Stimulated activated naive CD8-positive, alpha-beta T cell treated with anti-CD3 and anti-CD28 coated beads, Interleukin-15, Interleukin-2, amounts not matched to agents 100 U/mL and 50 U/mL, for 24 hours (primary cell): ENCODE measurements at places on chromosomes 1 and 21.

GRCh38 chr21:28832013-28832714, 160.5 kb downstream of the LTN1 start:
- no peak for DNase-seq

GRCh38 chr1:157770442-157771043, 6.4 kb downstream of the FCRL2 start:
- no peak for DNase-seq

DNA sequence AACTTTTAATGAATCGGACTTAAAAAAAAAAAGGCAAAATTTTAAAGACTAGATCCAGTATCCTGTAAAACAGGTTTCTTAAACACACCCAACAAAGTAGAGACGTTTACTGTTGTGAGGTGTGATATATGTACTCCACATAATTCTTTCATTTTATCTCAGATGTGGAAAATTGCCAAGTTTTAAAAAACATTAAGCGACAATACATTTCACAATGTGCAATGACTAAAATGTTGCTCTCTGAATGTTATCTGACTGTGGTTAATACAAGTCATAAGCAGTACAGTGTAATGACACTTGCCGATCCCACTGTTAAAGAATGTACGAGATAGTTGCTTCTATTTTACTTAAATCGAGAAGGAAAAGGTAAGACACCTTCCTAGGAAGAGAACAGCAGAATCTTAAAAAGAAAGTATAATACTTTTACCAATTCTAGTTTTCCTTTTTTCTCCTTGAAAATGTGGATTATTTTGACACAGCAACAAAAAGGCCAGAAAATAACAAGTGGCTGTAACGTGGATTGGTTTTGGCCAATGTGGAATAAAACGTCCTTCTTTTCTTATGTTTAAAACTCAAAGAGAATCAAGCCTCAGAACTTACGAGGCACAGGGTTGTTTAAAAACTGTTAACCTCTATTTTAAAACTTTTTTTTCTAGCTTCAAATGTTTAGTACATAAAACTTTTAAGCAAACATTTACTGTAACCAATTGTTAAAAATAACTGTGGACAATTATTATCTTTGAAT, 51.4 kb downstream of the TP53BP2 start:
- DNase-seq, result no peak

DNA sequence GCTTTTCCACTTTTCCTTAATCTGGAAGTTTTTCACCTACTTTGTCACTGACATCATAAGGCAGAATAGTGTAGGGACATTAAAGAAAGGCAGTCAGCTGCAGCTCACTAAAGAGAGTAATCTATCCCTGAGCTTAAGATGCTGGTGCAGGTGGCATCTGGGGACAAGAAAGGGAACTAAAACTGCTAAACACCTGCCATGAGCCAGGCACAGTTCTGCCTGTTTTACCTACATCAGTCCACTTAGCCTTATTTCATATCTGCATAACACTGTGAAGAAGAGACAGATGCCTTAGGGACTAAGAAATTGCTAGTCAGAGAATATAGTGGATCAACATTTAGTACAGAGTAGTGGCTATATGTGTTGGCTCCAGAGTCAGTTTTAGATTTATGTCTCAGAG, 88.1 kb downstream of the GPATCH2 start:
- DNase-seq, result no peak

- no peak for DNase-seq
These were observed 18.6 kb upstream of the COQ8A start for GRCh38 chr1:226921504-226921903.

GRCh38 chr1:75265792-75266191, 131.6 kb downstream of the LHX8 start:
- DNase-seq, result no peak

DNA sequence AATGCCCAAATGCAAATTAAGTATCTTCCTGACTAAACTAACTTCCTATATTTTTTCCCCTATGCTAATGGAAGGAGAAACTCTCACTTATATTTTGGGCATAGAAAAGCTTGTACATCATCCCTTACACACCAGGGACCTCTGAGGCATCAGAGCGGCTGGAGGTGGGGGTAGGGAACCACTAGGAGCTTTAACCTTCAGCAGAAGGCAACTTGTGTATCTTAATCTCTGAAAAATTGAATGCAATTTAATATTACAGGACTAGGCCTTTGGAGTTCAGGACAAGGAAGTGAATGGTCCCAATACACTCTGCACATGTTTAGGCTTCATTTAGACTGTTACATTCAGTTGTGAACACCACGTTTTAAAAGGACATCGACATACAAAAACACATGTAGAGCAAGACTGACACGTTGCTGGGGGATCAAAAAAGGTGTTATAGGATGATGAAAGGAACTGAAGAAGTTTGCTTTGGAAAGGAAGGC, 85.9 kb downstream of the NAV1 start:
- DNase-seq, result no peak

DNA sequence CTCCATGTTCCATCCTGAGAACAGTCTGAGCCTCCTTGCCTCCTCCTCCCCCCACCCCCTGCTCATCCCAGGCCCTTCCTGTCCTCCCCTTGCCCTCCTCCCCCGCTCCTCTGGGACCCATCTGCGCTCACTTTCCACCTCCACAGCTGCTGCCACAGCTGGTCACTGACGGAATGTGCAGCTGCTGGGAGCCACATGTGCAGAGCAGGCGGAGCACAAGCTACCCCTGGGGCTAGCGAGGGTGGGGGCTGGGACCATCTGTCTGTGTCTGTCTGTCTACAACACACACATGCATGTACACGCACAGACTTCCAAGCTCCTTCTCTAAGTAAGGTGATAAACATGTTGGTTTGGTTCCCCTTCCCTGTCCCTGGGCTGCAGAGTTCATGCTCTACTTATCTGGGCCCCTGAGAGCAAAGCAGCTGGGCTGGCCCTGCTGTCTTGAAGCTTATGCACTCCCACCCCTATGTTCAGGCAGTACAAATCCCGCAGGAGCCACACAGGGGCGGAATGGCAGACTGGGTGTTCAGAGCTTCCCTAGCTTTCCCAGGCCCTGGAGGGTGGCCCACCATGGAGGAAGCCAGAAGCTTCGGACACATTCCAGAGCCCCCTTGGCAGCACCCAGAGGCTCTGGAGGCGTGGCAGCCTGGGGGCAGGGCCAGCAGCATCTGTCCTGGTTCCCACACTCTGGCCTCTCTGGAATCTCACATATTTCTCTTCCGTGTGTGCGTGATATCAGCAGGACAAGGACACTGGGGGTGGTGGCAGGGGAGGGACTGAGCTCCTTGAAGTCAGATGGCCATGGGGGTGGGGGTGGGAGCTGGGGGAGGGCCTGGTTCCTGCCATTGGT, 7.0 kb upstream of the HEYL start:
- DNase-seq, result no peak

DNA sequence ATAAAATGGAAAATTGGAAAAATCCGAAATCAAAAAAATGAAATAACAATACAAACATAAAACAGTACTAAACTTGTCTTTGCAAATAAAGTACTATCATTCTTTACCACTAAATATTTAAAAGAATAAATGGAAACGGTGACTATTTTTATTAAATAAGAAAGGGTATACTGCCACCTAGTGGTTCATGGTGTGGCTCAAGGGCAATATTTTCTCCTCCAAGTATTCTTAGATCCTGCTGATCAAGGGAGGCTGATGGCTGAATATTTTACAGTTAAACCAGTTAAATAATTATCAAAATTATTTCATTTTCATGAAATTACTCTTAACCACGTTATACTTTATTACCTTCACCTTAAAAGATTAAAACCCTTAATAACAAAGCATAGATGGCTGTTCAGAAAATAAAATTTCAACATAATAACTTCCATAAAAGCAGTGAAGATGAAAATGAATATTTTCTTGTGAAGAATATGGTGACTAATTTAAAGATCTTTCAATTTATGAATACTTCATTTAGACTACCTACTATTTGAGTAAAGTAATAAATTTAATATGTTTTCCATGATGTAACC, 1793.9 kb downstream of the NCAM2 start:
- no peak for DNase-seq

DNA sequence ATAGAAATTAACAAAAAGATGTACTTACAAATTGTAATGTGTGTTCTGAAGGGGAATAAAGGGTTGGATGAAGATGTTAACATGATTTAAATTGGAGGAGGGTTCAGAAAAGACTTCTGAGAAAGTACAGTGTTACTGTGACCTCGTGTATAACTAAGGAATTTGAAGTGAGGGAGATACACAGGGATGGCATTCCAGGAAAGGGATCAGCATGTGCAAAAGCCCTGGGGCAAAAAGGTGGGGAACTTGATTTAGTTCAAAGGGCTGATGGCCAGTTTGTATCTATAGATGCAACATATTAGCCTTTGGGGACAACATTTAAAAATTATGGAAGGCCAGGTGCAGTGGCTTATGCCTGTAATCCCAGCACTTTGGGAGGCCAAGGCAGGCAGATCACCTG, 33.3 kb upstream of the DEGS1 start:
- DNase-seq, result no peak

- no peak for DNase-seq
These were observed 121.9 kb downstream of the KCNK1 start for GRCh38 chr1:233735847-233736246.

GRCh38 chr21:31190516-31190915, 152.2 kb upstream of the KRTAP19-8 start:
- no peak for DNase-seq

GRCh38 chr1:16026723-16027484, 5.1 kb downstream of the CLCNKA start:
- peak; percentile 30 for DNase-seq

DNA sequence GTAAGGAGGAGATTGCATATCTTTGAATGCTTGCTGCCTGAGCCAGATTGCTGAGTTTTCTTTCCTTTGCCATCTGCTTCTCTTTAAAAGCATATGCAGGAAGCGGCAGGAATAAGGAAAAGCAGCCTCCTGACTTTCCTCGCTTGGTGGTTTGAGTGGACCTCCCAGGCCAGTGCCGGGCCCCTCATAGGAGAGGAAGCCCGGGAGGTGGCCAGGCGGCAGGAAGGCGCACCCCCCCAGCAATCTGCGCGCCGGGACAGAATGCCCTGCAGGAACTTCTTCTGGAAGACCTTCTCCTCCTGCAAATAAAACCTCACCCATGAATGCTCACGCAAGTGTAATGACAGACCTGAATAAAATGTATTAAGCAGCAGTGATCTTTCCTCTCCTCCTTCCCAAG, 1.5 kb downstream of the CORT start:
- no peak for DNase-seq

GRCh38 chr1:223771814-223772770, 59.8 kb downstream of the CAPN2 start:
- no peak for DNase-seq

DNA sequence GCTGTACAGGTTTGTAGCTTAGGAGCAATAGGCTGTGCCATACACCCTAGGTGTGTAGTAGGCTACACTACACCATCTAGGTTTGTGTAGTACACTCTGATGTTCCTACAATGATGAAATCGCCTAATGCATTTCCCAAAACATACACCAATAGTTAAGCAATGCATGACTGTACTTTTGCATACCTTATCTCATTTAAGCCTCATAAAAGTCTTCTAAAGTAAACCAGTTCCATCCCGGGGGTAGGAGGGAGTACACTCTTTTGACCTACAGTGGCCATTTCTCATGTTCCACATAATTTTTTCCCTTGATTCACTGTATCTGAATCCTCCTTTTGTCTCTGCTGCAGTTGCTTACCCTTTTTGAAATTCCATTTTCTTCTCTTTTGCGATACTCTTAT, 12.2 kb downstream of the TRMT13 start:
- DNase-seq, result no peak

- no peak for DNase-seq
These were observed 458.1 kb downstream of the DISC1 start for GRCh38 chr1:232084584-232085223.

GRCh38 chr21:36589352-36589971, 109.5 kb upstream of the SIM2 start:
- DNase-seq, result peak; percentile 53

DNA sequence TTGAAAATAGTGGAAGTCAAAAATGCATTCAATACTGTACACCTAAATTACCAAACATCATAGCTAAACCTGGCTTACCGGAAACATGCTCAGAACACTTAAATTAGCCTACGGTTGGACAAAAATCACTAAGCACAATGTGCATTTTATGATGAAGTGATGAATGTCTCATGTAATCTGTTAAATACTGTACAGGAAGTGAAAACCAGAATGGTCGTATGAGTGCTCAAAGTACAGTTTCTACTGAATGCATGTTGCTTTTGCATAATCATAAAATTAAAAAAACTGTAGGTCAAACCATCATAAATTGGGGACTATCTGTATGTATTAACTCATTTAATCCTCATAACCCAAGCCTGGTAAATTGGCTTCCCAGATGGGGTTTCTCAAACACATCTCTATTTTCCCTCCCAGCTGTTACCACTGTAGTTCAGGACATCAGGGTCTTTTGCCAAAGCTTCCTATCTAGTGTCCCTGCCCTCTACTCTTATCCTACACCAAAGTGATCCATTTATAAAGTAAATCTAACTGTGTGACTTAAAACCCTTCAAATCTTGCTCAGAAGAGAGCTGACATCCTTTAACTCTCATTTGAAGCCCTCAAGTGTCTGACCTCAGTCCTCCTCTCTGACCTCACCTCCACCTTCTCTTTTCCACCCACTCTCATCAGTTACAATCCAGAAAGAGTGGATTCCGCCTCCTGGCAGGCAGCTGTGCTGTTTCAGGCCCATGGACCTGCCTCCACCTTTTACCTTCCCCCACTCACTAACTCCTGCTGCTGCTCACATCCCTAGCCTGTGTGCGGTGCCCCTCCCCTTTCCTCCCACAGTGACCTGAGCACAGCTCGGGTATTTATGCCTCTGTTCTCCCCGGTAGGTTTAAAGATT, 356.4 kb upstream of the ST6GALNAC5 start:
- peak; percentile 4 for DNase-seq
